ENCODE measurements at places on chromosomes 3 and 15. TPM values are rescaled to one million over a fixed set of nuclear protein-coding genes. Genes with fewer than 3 reads are reported as not detected.
A peak's percentile ranks its signal among the peaks of the same experiment; 100 is the strongest.

- no peaks in the 10 kb centered on the region for H3K4me1 ChIP-seq
- no peak overlapping the region for H3K27ac ChIP-seq
- no peaks in the 10 kb centered on the region for H3K27me3 ChIP-seq
- H3K4me3 ChIP-seq: no peak overlapping the region
- no peaks in the 10 kb centered on the region for H3K36me3 ChIP-seq
Observed at GRCh38 chr3:78911394-78911793, 856.4 kb downstream of the ROBO1 start.

GRCh38 chr15:62976301-62976881, 66.2 kb upstream of the TPM1 start:
- H3K4me1 ChIP-seq: no peaks in the 10 kb centered on the region
- no peak for DNase-seq
- peaks cover 13% of the 10 kb centered on the region for H3K27me3 ChIP-seq
- no peak overlapping the region for H3K4me3 ChIP-seq
- no peaks in the 10 kb centered on the region for H3K36me3 ChIP-seq

GRCh38 chr15:73005446-73005845, 46.8 kb upstream of the NEO1 start:
- no peaks in the 10 kb centered on the region for H3K36me3 ChIP-seq
- H3K27me3 ChIP-seq: peaks cover 70% of the 10 kb centered on the region

The CHL1 gene
- not detected for total RNA-seq

DNA sequence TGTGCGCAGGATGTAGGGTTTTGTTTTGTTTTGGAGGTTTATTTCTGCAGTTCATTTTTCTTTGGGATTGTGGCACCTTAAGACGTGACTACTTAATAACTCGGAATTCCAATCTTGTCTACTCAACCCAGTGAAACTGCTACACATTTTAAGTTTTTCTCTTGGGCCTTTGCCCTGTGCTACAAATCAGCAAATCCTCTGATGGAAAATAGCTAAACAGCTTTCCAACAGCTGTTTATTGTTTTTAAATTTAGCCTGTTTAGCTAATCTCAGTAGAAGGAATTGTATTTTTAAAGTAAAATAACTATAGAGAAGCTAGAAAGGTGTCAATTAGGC, 48.4 kb downstream of the OPA1 start:
- H3K27me3 ChIP-seq: no peaks in the 10 kb centered on the region
- no peak overlapping the region for H3K4me3 ChIP-seq
- H3K27ac ChIP-seq: no peak overlapping the region
- H3K4me1 ChIP-seq: no peaks in the 10 kb centered on the region

- peaks cover 42% of the 10 kb centered on the region for H3K36me3 ChIP-seq
- H3K4me3 ChIP-seq: no peak overlapping the region
- H3K27ac ChIP-seq: no peak overlapping the region
- no peak for DNase-seq
Observed at GRCh38 chr15:60518511-60518910, 39.6 kb upstream of the ICE2 start.

GRCh38 chr3:176120507-176120906, 1076.8 kb downstream of the TBL1XR1 start:
- no peaks in the 10 kb centered on the region for H3K36me3 ChIP-seq
- no peak overlapping the region for H3K27ac ChIP-seq
- no peaks in the 10 kb centered on the region for H3K27me3 ChIP-seq
- DNase-seq: no peak

The SAMMSON gene
- not detected for total RNA-seq

- no peaks in the 10 kb centered on the region for H3K27me3 ChIP-seq
- no peak overlapping the region for H3K4me3 ChIP-seq
- DNase-seq: no peak
- H3K27ac ChIP-seq: peak overlapping the region; percentile 40
- H3K4me1 ChIP-seq: peaks cover 31% of the 10 kb centered on the region
Observed at GRCh38 chr3:38131621-38132369, 5.1 kb downstream of the ACAA1 start.

DNA sequence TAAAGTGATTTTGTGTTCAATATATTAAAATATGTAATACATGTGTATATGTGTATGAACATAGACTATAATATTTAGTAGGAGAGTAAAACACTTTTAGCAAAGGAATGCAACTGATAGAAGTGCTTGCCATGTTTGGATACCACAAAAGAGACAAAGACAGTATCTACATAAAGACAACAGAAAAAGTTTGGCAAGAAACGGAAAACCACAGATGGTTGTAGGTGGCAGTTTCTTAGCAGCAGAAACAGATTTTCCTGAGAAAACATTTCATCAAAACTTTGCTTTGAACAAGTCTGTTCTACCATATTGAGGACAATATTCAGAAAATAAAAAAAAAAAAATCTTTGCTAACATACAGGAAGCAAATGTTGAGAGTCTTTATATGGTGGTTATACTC, 1560.4 kb upstream of the GBE1 start:
- H3K27me3 ChIP-seq: no peaks in the 10 kb centered on the region
- no peak overlapping the region for H3K27ac ChIP-seq
- DNase-seq: no peak
- H3K4me3 ChIP-seq: no peak overlapping the region
- H3K4me1 ChIP-seq: no peaks in the 10 kb centered on the region

- peaks cover 13% of the 10 kb centered on the region for H3K4me1 ChIP-seq
- H3K36me3 ChIP-seq: no peaks in the 10 kb centered on the region
- DNase-seq: no peak
- no peak overlapping the region for H3K4me3 ChIP-seq
- H3K27me3 ChIP-seq: peaks cover 9% of the 10 kb centered on the region
Observed at GRCh38 chr3:184658223-184658928, 53.5 kb downstream of the MAGEF1 start.

The TGM5 gene
- total RNA-seq: 1.1 TPM

GRCh38 chr15:68184616-68185480, 20.3 kb downstream of the CALML4 start:
- peak overlapping the region; percentile 56 for H3K27ac ChIP-seq
- H3K4me1 ChIP-seq: peaks cover 2% of the 10 kb centered on the region
- DNase-seq: no peak
- H3K36me3 ChIP-seq: peaks cover 60% of the 10 kb centered on the region
- H3K4me3 ChIP-seq: no peak overlapping the region
- no peaks in the 10 kb centered on the region for H3K27me3 ChIP-seq

The RUVBL1 gene
- total RNA-seq: 63.8 TPM

GRCh38 chr15:88060383-88060782, 196.2 kb downstream of the NTRK3 start:
- no peak overlapping the region for H3K4me3 ChIP-seq
- H3K36me3 ChIP-seq: no peaks in the 10 kb centered on the region
- no peak for DNase-seq
- no peaks in the 10 kb centered on the region for H3K4me1 ChIP-seq

The PEX5L gene
- total RNA-seq: 1.1 TPM

DNA sequence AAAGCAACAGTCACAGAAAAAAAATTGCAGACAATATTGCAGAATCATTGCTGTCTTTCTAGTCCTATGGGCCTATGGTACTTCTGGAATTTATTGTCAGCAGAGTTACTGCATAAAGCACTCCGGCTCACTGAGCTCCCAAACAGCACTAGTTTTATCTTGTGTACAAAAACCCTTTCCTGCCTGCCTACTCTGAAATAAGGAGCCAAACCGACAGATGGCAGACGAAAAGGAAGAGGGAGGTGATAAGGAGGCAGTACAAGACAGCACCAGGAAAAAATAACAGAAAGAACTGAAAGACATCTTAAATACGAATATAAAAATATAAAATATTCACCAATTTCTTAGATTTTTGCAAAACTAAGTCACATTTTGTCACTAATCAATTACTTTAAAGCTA, 15.6 kb downstream of the HERC1 start:
- H3K4me1 ChIP-seq: peaks cover 38% of the 10 kb centered on the region
- H3K4me3 ChIP-seq: no peak overlapping the region
- H3K27ac ChIP-seq: no peak overlapping the region
- DNase-seq: no peak
- H3K36me3 ChIP-seq: peaks cover 6% of the 10 kb centered on the region

GRCh38 chr3:144058713-144059112, 87.1 kb downstream of the DIPK2A start:
- no peaks in the 10 kb centered on the region for H3K36me3 ChIP-seq
- no peaks in the 10 kb centered on the region for H3K27me3 ChIP-seq
- H3K4me3 ChIP-seq: no peak overlapping the region
- no peak for DNase-seq

GRCh38 chr3:64687781-64688604, at the start of gene ADAMTS9:
ADAMTS9 (minus strand) TSS chr3:64688000; CDS start chr3:64687657, 343 bp downstream.
- peaks cover 3% of the 10 kb centered on the region for H3K4me1 ChIP-seq
- no peak within 1 kb of the TSS for H3K4me3 ChIP-seq
- H3K36me3 ChIP-seq: peaks cover 2% of the 10 kb centered on the region
- DNase-seq: no peak
- H3K27ac ChIP-seq: no peak within 1 kb of the TSS

DNA sequence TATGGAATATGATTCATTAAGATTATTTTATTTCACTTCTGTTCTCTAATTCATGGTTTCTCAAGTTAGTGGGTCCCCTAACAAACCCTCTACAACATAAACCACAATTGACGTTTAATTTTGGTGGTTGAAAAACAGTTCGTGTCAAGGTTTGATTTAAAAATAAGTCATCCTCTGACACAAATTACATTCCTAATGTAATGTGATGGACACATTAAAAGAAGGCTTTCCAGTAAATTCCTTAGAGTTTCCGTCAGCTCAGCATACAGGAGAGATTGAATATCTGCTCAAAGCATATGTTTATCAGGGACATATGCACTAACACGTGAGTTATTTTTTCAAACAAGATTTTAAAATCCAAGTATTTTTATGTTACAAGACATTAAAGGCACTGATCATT, 626.5 kb upstream of the ADAMTS9 start:
- no peaks in the 10 kb centered on the region for H3K4me1 ChIP-seq
- no peaks in the 10 kb centered on the region for H3K27me3 ChIP-seq
- no peak for DNase-seq
- no peak overlapping the region for H3K4me3 ChIP-seq

- H3K4me3 ChIP-seq: no peak overlapping the region
- H3K27me3 ChIP-seq: peaks cover 31% of the 10 kb centered on the region
- no peaks in the 10 kb centered on the region for H3K36me3 ChIP-seq
- no peaks in the 10 kb centered on the region for H3K4me1 ChIP-seq
Observed at GRCh38 chr15:88730751-88731150, 72.5 kb upstream of the ACAN start.

Measured in activated CD8-positive, alpha-beta memory T cell treated with anti-CD3 and anti-CD28 coated beads, Interleukin-2, amount 10 ng/mL, durations not matched to agents 7 days and 5 days (primary cell).